ENCODE measurements at places on chromosomes 2 and 18.

DNA sequence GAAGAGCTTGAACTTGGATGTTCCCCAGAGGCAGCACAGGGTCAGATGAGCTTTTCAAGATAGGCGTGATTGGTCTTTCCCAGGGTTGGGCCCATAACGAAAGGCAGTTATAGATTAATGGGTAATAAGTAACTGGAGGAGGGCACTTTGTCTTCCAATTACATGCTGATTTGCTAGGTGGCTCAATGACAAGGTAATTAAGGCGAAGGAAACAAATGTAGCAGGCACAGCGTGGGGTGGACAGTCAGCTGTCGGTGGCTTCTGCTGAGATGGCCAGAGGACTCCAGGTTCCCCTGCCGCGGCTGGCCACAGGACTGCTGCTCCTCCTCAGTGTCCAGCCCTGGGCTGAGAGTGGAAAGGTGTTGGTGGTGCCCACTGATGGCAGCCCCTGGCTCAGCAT, at the start of gene UGT1A4:
Gene UGT1A4 (plus strand): TSS at position 185 of the 400 bp plus-strand sequence. CDS start 85 bp downstream, at position 270.
- no peak for DNase-seq

DNA sequence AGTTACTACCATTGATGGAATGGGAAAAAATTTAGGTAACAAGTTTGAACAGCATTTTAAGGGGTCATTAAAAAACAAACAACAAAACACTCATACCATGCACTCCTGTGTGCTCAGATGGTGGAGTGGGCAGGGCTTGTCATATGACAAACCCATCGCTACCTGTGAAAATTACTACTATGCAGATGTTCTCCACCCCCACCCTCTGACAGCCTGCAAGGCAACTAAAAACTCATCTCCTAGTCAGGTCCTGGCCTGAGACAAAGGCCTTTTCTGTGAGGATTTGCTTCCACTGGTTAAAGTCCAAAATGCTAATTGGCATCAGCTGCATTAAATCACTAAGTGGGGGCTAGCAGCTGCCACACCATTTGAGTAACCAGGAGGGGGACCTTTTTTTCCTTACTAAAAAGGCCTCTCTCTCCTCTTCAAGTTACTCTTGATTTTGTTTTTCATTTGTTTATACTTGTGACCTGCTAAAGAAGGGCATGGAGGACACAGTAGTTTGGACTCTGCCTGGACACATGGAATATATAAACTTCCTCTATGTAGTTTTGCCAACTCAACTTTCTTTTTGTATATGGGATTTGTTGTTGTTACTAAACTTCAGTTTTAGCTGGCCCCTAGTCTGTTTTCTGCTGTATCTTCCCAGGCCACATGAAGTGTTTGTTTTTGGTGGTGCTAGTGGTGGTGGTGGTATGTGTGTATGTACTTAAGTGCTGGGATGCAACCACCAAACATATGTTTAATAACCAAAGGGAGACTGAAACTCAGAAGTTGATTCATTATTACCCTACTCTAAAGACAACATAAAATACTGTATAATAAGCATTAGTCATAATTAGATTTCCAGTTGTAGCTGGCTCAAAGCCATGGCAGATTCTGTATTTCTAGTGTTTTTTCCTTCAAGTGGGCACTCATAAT, 121.3 kb downstream of the MAP4K4 start:
- DNase-seq = no peak

GRCh38 chr2:71675296-71675695, 221.9 kb downstream of the DYSF start:
- DNase-seq = no peak

DNA sequence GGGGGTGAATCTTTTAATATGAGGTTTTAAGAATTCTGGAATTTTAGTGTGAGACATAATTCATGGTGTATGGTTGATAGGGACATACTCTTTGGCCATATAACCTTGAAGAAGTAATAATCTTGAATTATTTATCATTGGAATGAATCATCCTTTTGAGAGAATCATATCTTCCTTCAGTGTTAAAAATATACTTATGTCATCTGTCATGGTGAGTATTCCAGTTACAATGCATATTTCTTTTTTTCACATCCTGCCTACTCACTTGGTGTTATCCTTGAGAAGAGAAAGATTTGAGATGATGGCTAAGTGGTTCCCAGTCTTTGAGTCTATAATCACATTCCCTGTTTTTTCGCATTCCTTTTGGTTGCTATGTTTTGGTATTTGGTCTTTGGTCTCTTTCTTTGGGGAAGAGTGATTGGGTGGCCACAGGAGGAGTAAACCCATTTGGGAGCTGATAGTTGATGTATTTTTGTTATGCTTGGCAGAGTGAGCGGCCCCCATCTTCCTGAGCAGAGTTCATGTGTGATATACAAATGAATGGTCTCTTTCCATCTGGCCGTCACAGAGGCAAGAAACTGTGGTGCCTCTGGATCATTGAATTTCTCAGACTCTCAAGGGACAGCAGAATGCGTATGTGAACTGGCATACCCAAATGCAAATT, 21.6 kb downstream of the ASAP2 start:
- no peak for DNase-seq

GRCh38 chr2:239190921-239191885, 209.6 kb downstream of the HDAC4 start:
- no peak for DNase-seq

GRCh38 chr2:128617661-128618060, 299.0 kb upstream of the HS6ST1 start:
- DNase-seq = no peak

- DNase-seq = no peak
Measured at GRCh38 chr2:71932780-71933466, 214.7 kb downstream of the CYP26B1 start.

DNA sequence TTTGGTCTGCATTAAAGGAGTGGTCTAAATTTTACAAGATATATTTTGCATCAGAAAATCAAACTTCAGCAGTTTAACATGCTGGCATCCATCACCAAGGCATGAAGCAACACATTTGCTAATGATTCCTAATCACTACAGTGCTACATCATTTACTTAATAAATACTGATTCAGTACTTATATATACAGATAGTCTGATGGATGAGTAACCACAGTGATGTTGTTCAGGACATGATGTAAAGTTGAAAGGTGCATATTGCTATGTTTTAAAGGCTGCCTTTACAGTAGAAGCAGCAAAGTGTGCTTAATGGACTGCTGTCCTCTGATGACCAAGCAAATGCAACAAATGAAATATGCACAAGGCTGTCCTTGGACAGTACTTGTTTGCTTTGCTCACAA, 11.1 kb downstream of the SUPT7L start:
- DNase-seq = no peak

DNA sequence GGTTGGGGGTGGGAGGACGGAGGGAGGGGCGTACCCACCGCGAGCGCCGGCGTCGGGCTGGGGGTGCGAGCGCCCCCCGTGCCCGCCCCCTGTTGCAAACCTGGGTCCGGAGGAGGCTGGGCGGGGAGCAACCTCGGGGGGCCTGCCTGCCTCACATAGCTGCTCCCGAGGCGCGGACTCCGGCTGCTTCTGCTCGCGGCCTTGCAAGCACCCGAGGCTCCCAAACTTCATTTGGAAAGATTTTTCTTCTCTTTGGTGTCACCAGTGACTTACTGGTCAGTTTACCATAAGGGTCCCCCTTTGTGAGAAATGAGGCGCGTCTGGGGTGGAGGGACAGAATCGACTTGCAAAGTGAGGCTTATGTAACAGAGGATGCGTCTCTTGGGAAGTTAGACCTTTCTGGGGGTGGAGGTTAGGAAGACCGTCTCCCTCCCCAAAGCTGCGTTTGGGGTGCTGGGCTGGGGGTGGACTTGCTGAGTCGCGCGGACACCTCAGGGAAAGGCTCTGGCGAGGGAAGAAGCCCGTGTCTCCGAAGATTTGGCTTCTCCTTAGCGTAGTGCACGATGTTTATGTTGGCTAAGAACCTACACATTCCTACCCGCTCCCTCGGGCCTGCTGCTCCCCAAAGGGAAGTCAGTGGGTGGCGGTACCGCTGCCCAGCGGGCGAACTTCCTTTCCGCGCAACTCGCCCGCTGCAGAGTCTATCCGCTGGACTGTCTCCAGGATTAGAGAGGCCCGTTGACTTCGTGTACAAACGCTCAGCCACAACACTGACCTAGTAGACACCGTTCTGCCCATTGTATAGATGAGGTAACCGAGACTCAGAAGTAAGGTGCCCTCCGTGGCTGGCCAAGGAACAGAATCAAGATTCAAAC, 559 bp downstream of the TMEM37 start:
- no peak for DNase-seq

- no peak for DNase-seq
Measured at GRCh38 chr2:147689220-147689909, 155.5 kb upstream of the ACVR2A start.

DNA sequence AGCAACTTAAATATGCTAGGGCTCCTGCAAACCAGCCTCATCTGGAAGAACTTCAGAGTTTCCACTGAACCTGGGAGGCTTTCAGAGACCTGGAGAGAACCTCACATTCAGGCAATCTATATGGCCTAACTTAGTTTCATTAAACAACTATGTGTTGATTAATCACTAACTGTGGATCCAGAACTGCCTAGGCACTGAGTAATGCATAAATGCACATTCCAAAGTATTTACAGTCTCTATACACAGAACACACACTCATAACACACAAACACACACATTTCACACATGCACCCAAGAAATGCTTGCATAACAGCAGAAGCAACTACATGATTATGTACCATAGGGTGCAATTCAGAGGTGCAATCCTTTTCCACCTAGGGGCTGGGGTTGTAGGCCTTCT, 552.8 kb downstream of the BCL11A start:
- DNase-seq = no peak

- no peak for DNase-seq
Measured at GRCh38 chr2:48750128-48750739, 5.3 kb downstream of the LHCGR start.

DNA sequence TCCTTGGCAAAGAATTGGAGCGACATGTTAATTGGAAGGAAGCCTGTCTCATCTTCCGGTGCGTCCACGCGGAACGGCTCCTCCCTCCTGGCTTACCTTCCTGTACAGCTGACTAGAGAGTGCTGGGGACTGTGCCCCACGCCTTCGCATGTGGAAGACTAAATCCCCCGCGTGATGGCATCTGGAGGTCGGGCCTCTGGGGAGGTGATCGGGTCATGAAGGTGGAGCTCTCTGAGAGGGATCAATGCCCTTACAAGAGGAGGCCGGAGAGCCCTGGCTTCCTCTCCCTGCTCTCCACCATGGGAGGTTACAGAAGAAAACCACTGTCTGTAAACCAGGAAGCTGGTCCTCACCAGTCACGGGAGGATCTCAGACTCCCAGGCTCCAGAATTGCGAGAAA, 104.1 kb upstream of the OTOS start:
- no peak for DNase-seq

- DNase-seq = no peak
Measured at GRCh38 chr2:159080641-159081040, 112.2 kb downstream of the TANC1 start.

GRCh38 chr2:230944123-230944653, 19.1 kb upstream of the GPR55 start:
- no peak for DNase-seq

- DNase-seq = no peak
Measured at GRCh38 chr2:138445227-138445626, 56.3 kb upstream of the SPOPL start.

GRCh38 chr2:61534926-61535325, 3.2 kb downstream of the XPO1 start:
- DNase-seq = no peak

DNA sequence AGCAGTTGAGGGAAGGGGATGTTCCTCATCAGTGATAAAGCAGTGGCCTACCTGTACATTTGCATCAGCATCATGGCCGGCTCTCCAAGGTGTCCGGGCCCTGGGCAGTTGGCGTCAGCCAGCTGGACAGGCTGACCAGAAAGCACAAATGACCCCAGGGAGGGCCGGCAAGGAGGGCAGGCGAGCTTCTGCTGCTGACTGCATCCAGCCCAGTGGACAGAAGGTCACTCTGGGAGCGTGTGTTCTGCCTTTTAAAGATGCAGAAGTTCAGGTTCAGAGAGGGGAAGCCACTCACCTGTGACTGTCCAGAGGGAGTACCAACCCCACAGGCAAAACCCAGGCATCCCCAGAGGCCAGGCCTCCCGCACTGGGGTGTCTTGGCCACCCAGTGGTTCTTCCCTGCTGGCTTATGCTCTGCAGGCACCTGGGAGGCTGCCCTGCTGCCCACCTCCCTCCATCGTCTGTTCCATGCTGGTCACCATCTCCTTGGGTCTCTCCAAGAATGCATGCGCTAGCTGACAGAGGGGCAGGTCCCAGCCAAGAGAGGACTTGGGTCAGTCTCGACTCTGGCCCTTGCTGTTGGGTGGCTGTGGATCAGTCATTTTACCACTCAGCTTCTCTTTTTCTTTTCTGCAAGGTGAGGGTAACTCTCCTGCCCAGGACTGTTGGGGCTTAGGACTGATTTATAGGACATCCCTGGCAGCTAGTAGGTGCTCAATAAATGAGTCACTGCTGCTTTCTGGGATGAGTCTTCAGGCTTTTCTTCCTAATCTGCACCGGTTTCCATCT, 89.9 kb downstream of the INHBB start:
- no peak for DNase-seq

- no peak for DNase-seq
Measured at GRCh38 chr2:196244516-196244915, 73.1 kb upstream of the STK17B start.

DNA sequence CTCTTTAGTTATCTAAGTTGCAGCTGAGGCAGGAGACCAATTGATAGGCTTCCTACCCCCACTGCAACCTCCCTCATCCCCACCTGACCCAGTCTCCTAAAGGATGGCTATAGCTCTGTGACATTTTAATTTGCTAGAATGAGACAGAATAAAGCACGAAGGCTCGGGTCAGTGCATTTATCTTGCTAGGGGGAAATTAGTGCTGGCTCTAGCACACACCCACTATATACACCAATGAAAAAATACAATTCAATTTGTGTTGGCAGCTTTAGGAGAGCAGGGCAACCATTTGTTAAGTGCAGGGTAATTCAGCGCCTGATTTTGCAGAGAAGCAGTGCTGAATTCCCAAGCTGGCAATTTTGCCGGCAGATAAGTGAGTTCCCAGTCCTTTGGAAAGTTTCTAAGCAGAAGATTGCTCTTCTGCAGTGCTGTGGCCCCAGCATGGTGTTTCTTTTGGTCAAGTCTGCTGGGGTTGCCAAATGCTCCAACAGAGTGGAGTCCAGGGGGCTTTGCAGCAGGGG, 346.0 kb downstream of the ALK start:
- DNase-seq = no peak

- DNase-seq = no peak
Measured at GRCh38 chr2:134713606-134714005, 5.2 kb downstream of the TMEM163 start.
